ENCODE measurements at places on chromosomes 6 and 20.

GRCh38 chr6:14320332-14320731, 202.8 kb downstream of the CD83 start:
- DNase-seq: no peak

DNA sequence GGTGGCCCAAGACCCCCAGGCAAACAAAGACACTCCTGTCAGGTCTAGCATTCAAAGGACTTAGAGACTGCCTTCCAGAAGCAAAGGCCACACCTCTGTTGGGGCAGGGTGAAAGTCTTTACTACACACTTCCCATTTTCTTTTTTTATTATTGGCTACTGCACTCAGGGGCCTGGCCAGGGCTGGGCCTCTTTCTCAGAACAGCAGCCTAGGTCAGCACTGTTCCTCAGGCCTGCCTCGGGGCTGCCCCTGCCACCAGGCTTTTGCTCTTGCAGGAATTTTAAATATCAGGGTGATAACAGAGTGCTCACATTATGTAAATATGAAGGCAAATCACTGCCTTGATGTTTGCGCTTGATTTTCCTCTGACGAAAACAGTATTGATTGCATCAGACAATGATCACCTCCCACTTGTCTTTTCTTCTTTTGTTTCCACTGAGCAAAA, 18.5 kb downstream of the GSTA4 start:
- DNase-seq: no peak

DNA sequence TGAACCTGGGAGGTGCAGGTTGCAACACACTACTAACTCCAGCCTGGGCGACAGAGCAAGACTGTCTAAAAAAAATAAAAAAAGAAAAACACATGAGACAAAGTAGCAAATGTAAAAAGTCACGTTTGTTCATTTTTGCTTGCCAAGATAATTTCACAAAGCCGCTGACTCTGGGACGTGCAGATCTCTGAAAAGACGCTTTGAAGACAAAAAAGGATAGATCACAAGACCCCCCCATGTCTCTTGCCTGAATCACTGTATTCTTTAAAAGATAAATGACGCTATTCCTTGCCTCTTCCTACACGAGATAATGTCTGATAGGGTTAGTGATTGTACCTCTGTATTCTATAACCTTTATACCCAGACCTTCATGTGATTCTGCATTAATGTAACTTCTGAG, 23.3 kb upstream of the STXBP5 start:
- no peak for DNase-seq

DNA sequence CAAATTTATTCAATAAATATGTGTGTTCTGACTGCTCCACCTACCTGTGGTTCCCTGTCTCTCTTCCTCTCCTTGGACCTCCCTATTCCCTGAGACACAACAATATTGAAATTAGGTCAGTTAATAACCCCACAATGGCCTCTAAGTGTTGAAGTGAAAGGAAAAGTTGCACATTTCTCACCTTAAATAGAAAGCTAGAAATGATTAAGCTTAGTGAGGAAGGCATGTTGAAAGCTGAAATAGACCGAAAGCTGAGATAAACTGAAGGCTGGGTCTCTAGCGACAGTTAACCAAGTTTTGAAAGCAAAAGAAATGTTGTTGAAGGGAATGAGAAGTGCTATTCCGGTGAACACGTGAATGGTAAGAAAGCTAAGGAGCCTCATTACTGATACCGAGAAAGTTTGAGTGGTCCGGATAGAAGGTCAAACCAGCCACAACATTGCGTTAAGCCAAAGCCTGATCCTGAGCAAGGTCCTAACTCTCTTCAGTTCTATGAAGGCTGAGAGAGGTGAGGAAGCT, 34.1 kb downstream of the UST start:
- DNase-seq: no peak

GRCh38 chr6:134174672-134175531, 122.5 kb upstream of the SLC2A12 start:
- DNase-seq: peak; percentile 79

GRCh38 chr20:50716518-50716917, 14.9 kb upstream of the PARD6B start:
- no peak for DNase-seq

GRCh38 chr6:53573299-53573698, 28.4 kb upstream of the GCLC start:
- no peak for DNase-seq

GRCh38 chr6:109580519-109580918, 97.5 kb upstream of the ZBTB24 start:
- DNase-seq: no peak

GRCh38 chr20:18790787-18791186, 22.8 kb upstream of the SCP2D1 start:
- no peak for DNase-seq

DNA sequence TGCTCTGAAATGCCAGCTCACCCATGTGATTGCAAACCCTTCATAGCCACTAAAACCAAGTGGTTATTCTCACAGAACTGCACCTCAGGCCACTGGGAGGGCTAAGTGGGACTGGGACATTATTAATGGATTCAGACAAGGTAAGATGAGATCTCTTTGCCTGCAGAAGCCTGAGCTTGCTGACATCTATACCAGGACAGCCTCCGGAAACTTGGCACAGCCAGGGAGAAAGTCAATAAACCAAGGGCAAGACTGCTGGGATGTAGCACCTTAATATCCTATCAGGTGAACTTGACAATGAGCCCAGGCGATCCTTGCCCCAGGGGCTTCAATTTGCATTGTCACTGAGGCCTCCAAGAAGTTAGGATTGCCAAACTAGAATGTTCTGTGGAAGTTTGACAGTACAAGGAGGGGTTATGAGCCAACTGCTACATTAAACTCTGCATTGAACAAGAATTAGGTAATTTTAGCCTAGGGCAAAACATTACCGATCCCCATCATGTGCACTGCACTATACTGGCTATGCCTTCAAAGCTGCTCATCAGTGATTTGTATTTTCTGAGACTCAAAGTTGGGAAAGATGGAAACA, 60.1 kb upstream of the RALGAPA2 start:
- peak; percentile 24 for DNase-seq

DNA sequence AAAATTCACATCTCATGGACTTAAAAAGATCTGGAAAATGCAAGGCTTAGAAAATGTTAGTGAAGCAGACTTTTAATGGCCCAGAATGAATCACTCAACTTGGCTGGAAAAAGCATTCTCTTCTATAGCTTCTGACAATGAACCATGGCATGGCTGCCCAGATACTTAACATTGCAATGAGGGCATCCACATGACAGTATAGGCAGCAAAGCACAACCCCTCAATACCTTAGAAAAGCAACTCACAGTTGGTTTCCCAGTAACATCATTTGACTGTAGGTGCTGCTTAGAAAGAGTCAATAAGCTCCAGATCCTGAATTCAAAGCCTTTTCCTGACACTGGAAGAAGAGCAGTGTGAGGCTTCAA, 155.8 kb downstream of the EYA4 start:
- no peak for DNase-seq

Measured in NCI-H1092 treated with DMSO at 0.1 percent for 48 hours (cell line).